Stimulated activated CD8-positive, alpha-beta memory T cell treated with anti-CD3 and anti-CD28 coated beads, Interleukin-4, amount 100 ng/mL, for 1 hour (primary cell): ENCODE measurements at places on chromosomes 6 and 20.

DNA sequence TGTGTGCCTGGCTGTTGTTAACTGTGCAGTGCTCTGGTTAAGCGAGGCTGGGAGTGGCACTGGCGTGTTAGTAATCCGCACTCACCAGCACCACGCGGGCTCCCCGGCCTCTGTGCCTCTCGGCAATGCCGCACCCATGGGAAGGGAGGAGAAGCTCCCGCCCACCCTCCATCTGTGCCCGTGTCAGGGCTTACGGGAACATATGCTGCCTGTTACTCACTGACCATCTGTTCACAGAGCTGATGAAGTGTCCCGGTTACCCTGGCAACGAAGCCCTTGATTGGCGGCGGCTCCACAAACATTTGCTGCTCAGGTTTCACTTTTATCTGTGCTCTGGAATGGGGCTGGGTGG, 114.7 kb downstream of the PSMB1 start:
- DNase-seq: no peak

- DNase-seq: no peak
Measured at GRCh38 chr6:152218887-152219286, 411.4 kb downstream of the ESR1 start.

GRCh38 chr6:33908025-33908424, 104.2 kb upstream of the MLN start:
- DNase-seq: no peak

- peak; percentile 6 for DNase-seq
Measured at GRCh38 chr20:52379723-52380336, 188.3 kb upstream of the ZFP64 start.
